HEK293T (cell line): ENCODE measurements at places on chromosomes 16 and 17.
A peak's percentile ranks its signal among the peaks of the same experiment; 100 is the strongest.

- no peak for DNase-seq
These were observed 103.4 kb downstream of the IRF8 start for GRCh38 chr16:86002178-86002900.

DNA sequence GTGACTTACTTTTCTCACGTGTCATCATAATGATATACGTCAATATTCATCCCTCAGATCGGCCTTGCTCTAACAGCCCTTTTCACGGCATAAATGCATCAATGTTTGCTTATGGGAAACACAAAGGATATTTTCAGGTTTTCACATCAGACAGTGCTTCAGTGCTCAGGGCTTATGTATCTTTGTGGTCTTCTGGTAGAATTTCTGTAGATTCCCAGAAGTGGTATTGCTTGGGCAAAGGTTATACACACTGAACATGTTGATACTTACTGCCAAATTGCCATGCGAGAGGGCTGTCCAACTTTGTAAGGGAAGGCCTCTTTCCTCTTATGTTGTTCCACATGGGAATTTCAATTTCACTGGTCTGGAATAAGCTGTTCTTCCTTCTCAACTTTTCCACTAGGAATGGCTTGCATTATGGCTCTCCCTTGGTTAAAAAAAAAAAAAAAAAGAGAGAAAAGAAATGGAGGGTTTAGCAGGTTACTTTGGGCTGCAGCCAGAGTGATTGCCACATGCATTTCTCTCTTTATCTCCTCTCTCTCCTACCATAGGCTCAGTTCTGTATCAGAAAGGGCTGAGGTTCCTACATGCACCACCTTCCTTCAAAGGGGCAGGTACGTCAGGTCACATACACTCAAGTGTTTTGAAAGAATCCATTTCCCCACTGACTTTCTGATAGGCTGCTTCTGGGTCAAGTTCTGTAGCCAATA, 19.3 kb downstream of the DHODH start:
- no peak for DNase-seq

DNA sequence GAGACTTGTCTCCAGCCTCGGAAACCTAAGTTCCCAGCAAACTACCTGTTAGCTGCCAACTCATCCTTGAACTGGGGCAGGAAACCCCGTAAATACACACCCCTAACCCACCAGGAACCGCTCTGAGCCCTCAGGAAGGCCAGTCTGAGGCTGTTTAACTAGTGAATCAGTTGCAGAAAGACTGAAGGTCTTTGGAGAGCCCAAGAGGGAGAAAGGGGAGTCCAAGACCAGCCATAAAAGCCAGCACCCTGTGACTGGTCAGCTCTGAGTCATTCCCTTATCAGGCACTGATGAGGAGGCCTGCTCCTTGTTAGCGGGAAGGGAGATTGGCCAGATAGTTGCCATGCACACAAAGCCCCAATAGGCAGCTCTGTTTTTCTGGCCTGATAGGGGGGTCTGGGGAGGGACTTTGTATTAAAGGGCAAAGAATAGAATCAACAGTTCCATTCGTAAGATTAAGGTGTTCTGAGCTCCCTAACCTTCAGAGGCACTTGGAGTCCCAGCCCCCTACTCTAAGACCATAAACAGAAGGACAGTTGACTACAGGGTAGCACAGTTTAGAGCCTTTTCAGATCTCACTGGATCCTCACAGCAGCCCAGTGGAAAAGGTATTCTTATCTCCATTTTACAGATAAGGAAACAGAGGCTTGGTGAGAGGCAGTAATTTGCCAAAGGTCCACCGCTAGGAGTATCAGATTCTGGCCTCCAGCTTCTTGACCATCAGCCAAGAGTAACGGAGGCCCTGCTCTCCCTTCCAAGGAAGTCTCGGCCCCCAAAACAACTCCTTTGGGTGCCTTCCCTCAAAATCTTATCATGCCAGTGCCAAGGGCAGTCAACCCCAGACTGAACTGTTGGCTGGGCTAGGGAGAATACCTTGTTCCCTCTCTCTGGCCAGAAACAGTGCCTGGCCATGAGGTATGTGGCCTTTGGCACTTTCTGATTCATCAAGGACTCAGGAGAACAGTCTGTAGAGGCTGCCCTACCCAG, 2.2 kb upstream of the KRT19 start:
- peak; percentile 34 for DNase-seq

DNA sequence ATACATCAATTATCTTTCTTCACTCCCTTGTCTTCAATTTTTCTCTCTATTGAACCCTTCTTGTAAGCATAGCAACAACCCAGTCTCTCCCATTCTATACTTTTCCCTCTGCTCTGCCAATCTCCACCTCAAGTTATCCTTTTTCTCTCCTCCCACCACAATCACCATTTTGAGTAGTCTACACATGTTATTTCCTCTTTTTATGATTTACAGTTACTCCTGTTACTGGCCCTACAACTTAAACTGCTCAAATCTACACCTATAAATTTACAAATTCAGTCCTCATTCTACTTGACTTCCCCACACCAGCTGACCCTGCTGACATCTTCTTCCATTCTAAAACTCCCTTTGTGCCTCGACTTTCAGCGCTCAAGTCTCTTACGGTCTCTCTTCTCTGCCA, 84.6 kb downstream of the SPAG9 start:
- no peak for DNase-seq

DNA sequence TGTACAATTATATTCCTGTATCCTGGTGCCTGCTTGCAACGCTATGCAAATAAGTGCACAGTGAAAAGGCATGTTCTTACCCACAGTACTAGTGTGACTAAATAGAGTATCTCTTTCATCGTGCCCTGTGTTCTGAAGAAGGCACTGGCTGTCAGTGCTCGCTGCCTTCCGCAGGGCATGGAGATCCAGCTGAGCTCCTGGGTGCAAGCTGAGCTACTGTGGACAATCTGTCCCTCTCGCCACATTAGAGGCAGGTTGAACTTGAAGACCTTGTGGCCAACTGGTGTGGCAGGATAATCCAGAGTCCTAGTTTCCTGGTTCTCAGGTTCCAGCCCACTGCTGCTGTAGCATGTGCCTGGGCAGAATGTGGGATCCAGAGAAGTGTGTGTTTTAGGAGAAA, 1.9 kb upstream of the ST6GALNAC1 start:
- DNase-seq = no peak

- DNase-seq = peak; percentile 78
These were observed 26.2 kb downstream of the ANKRD40 start for GRCh38 chr17:50681263-50682200.

GRCh38 chr16:17364319-17365210, 106.2 kb downstream of the XYLT1 start:
- no peak for DNase-seq

DNA sequence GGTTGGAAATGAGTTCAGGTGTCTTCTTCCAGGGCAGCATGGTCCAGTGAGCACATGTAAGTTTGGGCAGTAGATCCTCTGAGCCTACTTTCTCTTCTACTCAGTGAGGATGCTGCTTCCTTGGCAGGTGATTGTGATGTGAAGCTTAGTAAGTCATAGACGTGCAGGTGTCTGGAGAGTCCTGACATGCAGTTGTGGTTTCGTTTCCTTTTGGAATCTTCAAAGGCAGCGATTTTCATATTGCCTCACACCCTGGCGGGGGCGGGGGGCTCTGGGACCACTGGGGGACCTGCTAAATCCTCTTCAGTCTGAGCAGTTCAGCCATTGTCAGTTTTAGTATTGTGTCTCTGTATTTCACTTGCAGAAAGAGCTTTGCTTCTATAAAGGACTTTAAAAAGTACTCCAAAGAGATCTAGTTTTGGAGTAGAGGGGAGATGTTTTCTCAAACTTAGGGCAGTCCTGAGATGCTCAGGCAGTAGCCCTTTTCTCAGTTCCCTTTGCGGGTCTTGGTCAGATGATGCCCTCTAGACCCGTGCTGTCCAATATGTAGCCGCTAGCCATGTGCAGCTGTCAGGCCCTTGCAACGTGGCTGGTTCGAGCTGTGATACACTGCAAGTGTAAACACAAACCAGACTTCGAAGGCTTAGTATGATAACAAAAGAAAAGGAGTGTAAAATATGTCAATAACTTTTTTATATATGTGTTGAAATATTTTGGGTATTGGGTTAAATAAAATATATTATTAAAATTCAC, 4.0 kb upstream of the CDK5R1 start:
- no peak for DNase-seq

DNA sequence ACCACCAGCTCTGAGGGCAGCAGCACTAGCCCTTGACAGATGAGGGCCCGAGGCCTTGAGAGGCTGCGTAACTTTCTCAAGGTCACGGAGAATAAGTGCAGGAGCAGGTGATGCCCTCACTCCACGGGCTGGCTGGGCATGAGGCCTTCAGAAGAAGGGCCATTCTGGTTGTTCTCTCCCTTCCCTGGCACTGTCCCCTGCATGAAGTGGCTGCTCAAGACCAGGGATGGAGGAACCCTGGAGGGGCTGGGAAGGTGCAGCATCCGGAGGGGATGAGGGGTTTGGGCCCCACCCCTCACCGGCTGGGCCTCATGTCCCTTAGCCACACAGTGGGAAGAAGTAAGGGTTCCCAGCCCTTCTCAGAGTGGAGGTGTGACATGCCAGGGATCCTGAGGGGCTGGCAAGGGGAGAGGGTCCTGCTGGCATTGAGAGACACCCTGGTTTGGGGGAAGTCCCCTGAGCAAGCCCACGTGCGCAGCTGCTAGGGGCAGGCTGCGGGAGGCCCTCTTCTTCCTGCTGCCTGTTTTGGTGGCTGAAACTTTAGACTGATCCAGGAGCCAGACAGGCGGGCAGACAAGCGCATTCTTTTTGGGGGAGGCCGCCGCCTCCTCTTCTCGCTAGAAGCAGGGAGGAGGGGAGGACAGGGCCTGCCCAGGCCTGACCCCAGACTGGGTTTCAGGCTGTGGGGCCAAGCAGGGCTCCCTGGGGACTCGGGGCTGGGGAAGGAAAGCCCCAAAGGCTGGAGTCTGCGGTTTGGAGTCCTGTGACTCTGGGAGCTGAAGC, 74.0 kb downstream of the N4BP1 start:
- DNase-seq = no peak

DNA sequence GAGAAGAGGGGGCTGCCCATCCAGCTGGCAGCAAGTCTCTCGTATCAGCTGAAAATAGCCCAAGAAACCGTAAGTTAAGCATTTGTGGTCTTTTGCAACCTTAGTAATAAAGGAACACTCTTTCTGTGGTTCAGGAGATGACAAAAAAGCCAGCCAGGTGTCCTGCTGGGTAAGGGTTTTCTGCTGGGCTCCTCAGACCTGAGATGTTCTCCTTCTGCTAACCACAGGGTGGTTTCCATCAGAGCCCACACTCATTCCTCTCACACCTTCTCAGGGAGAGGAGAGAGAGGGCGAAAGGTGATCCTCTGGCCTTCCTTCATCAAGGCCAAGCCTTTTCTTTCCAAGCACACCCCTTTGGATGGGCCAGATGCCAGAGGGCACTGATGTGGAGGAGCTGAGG, 70.7 kb downstream of the TEX14 start:
- DNase-seq = no peak
